ENCODE measurements at places on chromosomes 12 and 14.

GRCh38 chr12:24027352-24027751 is 77.9 kb upstream of the SOX5 start:
- no peak for DNase-seq

- DNase-seq: no peak
Observed at GRCh38 chr14:29320286-29320685, 553.7 kb downstream of the FOXG1 start.

GRCh38 chr14:32251530-32251929 is 48.5 kb upstream of the RNU6-8 start:
- DNase-seq: no peak

GRCh38 chr12:52604859-52605258 is 3.6 kb upstream of the KRT72 start:
- no peak for DNase-seq

- DNase-seq: no peak
Observed at GRCh38 chr12:80401191-80401590, 42.8 kb upstream of the PTPRQ start.

GRCh38 chr12:125634813-125635212 is 569.6 kb downstream of the AACS start:
- DNase-seq: no peak

DNA sequence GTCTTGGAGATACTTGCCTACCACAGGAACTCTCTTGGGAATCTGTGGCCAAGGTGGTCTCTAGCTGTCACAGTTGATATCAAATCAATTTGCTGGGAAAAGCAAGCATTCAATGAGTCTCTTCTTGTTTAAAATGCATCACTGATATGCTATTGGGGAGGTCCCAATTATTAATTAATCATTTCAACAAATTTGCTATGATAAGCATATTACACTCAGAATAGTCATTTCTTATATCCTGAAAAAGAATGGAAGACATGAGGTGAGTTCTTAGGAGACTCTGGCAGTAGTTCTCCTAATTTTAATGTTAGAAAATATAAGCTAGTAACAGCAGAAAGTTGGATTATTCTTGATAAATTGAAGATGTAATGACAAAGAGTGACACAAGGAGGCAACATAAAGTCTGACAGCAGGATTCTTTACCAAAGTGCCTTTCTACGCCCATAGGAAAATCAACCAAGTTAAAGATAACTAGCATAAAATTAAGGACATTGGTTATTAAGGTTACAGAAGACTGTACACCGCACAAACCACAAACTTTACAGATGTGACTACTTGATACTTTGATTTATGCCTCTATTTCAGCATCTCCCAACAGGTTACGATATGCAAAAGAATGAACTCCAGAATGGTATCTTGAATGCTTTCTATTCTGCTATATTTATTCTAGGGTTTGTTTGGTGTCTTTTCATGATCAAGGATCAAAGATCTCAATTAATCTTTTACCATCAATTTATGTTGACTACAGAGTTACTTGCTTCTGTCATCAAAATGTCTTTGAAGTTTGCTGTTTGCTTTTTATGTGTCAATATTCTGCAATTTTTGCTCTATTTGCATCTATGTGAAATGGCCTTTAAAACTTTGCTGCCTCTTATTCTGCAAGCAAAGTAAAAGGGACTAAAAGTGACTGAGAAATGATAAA is 349.6 kb upstream of the CLEC14A start:
- DNase-seq: no peak

DNA sequence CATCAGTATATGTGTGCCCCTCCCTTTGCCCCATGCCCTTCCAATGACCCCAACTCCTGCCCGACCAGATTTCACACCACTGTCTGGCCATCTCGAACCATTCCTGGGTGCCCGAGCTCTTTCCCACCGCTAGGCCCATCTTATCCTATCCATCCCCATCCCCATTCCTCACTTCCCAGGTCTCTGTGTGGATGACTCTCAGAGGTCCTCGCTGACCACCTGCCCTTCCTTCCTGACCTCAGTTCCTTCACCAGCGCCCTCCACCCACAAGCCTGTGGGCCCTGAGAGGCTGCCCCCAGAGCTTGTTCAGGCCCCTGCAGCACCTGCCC is 49.1 kb downstream of the CYP46A1 start:
- DNase-seq: no peak

DNA sequence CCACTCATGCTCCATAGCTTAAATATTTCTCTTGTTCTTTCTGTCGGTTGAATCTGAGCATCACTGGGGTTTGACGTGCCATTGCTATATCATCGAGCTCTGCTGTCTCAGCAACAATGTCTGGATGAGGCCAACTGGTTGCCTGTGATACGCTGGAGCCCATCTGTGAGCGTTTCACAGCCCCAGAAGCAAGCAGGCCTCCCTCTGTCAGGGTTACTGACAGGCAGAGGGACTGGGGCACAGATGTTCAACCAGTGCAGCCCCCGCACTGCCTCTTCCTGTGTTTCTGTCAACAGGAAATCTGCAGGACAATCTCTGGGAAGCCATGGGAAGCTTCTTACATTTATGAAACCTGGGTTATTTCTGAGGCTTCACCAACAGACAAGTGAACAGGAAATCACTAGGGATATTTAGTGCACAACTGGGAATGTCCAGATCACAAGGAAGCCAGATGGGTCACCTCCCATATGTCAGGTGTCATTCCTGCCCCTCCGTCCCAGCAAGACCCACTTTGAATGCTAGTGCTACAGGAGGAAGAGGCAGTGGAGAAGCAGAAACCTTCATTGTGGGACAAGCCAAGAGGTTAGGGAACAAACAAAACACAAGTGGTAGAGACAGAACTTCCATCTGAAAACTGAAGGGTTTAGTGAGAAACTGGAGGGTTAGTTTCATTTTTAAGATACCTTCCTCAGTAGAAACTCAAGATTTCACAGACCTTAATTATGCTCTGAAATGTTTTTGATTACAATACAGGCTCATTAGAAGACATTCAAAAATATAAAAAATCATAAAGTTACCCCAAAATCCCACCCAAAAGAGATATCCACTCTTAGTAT is 24.1 kb downstream of the DMAC2L start:
- DNase-seq: no peak

DNA sequence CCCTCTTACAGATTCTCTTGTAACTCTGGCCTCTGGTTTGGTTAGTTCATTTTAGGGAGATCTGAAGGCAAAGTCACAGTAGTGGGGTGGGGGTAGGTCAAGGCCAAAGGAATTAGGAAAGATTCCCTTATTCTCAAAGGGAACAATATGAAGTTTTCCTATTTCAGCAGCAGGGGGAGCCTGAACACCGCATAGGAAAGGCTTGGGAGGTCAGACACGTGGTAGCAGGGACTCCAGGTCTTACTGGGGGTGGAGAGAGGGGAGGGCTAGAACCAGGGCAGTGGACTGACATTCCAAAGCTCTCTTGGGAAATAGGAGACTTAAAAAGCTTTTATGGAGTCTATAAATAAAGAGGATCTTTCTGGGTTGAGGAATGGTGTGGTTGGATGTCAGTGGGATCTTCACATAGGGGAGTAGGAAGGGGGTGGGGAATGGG is 1.3 kb downstream of the ZC3H10 start:
- DNase-seq: peak; percentile 38

- DNase-seq: no peak
Observed at GRCh38 chr14:102092806-102093205, 6.0 kb upstream of the HSP90AA1 start.

DNA sequence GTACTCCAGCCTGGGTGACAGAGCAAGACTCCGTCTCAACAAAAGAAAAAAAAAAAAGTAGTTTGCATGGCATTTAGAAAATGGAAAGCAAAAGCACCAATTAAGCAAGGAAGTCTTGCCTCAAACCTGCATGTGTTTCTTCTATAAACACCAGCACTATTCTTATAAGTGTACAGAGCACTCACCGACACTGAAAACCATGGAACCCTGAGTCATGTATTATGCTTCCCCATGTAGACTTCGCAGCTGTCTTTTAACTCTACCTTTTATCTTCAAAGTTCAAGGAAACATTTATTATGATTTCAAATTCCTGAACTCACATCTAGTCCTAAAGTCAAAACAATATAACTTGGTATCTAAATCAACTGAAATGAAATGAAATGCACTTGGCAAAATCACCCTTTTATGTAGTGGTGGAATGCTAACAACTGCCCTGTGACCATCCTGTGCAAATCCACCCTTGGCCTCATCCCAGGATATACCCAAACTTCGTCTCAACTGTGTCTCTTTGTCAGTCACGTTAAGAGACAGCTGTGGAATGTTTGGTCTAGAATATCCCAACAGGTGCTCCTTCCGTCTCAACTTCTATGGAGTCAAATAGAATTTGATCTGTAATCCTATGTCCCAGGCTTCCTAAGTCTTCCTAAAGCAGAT is 4.8 kb downstream of the BCAT1 start:
- no peak for DNase-seq

GRCh38 chr14:65226824-65227604 is 124.7 kb upstream of the MAX start:
- no peak for DNase-seq

- DNase-seq: no peak
Observed at GRCh38 chr14:93725002-93725582, 63.2 kb downstream of the PRIMA1 start.

DNA sequence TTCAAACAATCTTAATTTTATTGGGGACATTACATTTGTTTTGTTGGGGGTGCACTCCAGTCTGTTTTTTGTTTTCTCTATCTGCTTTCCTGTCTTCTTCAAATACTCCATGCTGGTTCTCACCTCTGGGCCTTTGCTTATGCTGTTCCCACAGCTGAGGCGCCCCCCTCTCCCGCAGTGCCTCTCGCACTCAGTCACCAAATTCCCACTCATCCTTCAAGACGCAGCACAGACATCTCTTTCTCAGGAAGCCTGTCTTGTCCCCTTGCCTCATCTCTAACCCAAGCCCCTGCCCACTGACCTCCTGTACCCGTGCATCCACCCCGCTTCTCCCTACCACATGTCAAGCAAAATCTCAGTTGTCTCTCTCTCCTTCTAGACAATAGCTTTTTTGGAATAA is 43.7 kb upstream of the PRMT8 start:
- no peak for DNase-seq

- no peak for DNase-seq
Observed at GRCh38 chr12:61999311-61999710, 260.9 kb upstream of the USP15 start.

GRCh38 chr14:100116134-100116533 is 43.3 kb downstream of the DEGS2 start:
- no peak for DNase-seq

DNA sequence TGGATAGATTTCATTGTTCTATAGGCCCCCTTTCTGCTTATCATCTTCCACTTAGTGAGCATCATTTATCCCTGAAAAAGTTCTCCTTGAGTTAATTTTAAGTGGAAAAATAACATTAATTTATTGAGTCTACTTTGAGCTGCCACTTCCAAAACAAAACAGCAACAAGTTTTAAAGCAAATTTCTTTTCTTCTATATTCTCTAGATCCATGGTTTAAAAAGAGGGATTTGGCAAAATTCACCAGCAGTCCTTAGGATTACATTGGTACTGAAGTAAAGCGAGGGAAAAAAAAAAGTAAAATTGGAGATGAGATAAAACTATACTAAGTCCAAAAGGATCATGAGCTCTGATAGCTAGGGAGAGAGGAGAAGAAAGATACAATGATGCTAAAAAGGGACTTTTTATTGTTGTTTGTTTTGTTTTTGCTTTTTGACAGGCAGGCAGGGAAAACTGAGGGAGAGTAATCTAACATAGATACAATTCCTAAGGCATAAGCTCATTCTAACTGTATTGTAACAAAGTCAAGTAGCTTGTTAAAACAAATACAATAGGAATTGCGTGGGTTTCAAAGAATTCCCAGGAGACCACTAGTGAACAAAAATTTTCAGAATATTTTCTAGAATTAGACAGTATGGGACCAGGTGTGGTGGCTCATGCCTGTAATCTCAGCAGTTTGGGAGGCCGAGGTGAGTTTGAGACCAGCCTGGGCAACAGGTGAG is 19.2 kb upstream of the PLEKHA5 start:
- DNase-seq: no peak

- peak; percentile 49 for DNase-seq
Observed at GRCh38 chr14:101721951-101722661, 39.4 kb upstream of the PPP2R5C start.

GRCh38 chr12:70149665-70150064 is 93.6 kb upstream of the CNOT2 start:
- no peak for DNase-seq

DNA sequence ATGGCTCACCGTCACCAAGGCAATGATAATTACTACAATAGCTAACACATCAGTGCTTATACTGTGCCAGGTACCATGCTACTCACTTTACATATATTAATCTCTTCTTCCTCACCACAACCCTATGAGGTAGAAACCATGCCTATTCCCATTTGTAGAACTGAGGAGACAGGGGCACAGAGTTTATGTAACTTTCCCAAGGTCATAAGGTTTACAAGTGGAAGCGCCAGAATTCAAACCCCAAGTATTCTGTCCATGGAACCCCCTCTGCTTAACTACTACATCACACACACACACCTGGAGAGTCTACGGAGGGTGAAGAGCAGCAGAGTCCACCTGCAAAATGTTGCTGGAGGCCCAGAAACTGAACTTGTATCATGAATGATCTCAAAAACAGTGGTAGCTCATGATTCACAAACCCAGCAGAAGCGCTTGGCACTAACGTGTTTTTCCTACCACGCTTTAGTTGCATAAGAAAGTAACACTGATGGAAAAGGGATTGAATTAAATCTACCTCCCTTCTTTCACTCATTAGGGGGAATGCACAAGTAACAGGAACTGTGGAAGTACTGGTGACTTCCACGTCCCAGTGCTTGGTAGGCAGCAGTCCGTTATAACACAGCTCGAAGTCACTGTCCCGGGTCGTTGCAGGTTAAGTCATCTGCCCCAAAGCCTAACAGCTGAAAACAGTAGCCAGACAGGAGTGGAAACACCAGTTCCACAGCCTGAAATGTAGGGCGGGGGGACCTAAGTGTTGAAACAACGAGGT is 2.0 kb downstream of the ITPR2 start:
- no peak for DNase-seq

DNA sequence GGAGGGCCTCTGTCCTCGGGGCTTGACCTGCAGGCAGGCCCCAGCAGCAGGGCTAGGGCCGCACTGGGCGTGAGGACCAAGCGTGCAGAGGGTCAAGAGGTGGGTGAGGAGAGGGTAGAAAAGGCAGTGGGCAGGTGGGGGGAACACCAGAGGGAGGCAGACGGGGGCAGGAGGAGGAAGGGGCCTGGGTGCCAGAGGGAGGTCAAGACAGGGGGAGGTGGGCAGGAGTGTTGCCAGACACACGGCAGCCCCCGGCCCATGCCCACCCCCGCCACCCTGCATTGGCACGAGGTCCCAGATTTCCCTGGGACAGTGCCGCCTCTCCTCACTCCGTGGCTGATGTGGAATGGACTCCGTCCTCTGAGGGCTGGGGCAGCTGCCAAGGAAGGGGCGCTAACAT is 8.2 kb downstream of the TMEM121 start:
- DNase-seq: no peak

- no peak for DNase-seq
Observed at GRCh38 chr14:105363847-105364708, 34.3 kb upstream of the TEX22 start.

DNA sequence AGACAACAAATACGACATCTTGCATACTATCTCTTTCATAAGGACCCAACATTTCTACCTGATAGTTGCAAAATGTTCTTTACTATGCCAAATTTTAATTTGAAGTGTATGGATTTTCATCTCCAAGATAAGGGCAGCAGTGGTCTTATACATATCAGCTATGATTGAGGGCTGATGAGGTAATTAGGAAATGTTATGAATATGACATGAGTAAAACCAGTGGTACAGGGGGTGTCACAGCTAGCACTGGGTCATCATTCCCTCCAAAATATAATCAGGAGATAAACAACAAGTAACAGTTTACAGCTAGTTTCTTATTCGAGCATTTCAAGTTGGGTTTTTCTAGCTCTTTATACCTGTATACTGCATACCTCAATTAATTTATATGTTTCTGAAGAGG is 35.0 kb downstream of the ATP2B1 start:
- DNase-seq: no peak

GRCh38 chr12:46711756-46712155 is 114.0 kb downstream of the SLC38A4 start:
- DNase-seq: no peak
